ENCODE measurements at places on chromosomes 7 and 10.

- no peak for DNase-seq
Measured at GRCh38 chr7:64625114-64626082, 40.5 kb upstream of the ZNF107 start.

DNA sequence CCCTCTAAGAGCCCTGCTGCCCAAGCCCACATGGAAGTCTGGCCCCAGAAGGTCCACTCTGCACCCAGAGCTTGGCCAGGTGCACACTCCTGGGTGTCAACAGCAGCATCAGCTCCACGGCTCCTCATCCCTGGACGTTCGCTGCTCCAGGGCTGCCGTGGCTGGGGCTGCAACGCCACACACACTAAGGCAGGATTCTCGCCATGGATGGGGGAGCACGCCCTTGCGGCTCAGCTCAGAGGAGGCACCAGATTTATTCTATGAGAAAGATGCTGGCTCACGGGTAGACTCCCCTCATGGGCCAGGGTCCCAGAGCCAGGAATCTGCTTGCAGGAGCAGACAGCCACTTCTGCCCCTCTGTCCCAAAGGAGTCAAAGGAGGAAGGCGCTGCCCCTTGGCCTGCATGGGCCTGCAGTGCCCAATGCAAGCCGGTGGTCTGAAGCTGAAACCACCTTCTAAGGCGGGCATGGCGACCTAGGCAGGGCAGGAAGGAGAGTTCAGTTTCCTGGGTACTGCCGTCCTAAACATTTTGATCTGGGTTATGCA is 42.1 kb downstream of the CFAP46 start:
- DNase-seq, result no peak

DNA sequence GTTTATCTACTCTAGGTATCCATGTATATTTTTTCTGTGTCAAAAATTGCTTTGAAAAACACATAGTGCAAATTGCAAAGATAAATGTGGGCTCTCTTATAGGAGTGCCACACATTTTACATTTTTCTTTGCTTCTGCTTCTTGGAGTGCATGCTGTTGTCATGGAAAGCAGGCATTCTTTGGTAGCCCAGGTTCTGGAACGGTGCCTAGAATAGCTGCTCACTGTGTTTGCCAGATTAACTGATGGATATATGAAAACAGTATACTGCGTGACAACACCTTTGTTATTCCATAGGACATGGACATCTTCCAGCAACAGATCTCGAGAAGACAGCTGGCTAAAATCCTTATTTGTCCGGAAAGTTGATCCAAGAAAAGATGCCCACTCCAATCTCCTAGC is 13.4 kb downstream of the NIPSNAP2 start:
- DNase-seq, result no peak

DNA sequence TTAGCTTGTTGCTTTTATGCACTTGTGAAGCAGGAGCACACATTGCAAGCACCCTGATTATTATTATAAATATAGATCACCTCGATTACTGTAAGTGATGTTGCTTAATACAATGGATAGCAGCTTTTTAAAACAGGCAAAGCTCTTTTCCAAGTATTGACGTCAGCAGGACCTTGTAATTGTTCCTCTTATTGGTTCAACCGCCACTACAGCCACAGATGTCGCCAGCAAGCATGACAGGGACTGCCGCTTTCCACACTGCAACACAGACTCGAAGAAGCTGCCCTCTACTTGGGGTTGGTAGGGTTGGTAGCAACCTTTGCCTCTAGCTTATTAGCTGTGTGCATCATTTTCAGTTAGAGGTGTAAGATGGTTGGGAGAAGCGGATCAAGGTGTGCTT is 167.6 kb downstream of the ZNF365 start:
- DNase-seq, result no peak

- DNase-seq, result no peak
Measured at GRCh38 chr7:30923774-30924413, 12.2 kb downstream of the AQP1 start.

DNA sequence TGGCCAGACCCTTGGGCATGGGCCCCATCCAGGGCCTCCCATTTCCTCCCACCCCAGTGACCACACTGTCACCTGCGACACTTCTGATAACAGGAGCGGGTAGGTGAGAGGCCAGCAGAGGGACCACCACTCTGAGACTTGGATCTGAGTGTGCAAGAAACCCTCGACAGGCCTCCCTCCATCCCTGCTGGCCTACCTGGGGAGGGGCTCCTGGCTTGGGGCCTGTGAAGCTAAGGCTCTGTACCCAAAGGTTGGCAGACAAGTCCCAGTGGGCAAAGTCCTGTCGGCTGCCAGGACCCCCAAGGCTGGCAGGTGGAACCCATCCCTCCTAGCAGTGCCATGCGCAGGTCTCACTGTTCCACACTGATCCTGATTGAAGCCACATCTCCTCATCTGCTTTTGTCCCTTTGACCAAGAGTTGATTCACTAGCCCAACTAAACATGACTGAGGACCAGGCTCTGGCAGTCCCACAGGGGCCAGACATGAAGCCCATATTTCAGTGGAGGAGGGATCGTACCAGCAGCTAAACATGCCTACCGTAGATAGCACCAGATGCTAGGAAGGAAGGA is 1.2 kb upstream of the PGAM2 start:
- DNase-seq, result no peak

- DNase-seq, result no peak
Measured at GRCh38 chr7:36945612-36946400, 221.5 kb upstream of the AOAH start.

DNA sequence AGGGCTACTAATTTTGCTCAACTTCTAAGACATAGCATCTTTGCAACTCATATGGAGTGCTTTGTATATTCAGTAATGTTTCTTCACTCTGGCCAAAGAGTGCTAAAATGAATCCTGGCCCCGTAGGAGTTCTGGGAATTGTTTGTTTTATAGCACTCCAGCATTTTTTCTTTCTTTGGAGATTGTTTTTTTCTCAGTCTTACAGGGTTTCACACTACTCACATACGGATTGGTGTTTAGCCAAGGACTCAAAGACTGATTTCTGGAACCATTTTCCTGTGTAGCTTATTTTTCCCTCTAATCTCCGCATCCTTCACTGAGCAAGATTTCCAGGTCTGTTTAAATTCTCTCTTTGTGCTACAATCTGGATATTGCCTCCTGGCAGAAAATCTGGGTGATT is 6.4 kb downstream of the TAS2R41 start:
- no peak for DNase-seq

GRCh38 chr10:50533296-50533695 is 90.5 kb downstream of the SGMS1 start:
- DNase-seq, result no peak

DNA sequence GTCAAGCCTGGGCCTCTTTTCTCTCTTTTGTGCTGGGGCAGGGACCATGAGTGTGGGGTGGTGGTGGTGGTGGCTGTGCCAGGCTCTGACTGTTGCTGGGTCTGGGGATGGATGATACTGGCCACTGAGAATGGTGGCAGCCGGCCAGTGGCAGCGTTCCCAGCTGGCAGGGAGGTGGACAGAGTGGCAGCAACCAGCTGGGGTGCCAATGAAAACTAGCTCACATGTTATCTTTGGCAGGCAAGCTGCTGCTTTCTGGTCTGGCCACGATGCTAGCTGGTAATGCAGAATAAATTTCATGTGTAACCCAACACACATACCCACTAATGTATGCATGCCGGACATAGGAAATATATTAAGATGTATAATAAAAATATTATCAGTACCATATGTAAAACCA is 95.0 kb upstream of the SLC26A5 start:
- no peak for DNase-seq

DNA sequence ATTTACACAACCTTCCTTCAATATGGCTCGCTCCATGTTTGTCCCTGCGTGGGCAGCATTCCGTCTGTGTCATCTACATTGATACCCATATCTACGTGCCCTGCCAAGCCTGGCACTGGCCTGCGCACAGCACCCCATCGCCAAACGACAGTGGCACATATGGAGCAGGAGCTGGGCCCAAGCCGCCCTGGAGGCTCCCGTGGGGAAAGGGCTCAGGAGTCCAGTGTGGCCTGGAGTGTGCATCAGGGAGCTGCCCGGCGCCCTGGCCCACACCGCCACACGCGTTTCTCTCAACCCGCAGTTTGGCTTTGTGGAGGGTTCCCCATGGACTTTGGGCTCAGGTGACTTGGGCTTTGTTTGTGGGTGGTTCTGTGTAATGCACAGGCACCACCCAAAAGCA is 273.2 kb downstream of the PTPRN2 start:
- no peak for DNase-seq

DNA sequence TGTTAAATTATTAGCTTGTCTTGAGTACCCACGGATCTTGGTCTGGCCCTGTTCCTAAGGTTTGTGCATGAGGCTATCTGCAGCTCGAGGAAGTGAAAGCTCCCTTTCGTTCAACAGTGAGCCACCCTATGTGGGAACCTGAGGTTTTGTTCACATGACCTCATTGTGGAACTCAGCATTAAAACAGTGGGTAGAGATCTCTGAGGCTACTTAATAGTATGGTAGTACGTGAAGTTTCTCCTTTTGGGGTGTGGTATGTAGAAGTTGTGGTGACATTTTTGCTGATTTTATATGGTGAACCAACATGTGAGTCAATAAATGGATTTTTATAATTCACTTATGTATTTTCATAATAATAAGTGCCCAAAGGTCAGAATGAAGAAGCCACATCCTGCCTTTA is 252.7 kb upstream of the FERD3L start:
- no peak for DNase-seq

GRCh38 chr7:12888717-12889116 is 201.3 kb downstream of the ARL4A start:
- DNase-seq, result no peak

- no peak for DNase-seq
Measured at GRCh38 chr7:128726059-128726736, 13.0 kb upstream of the CALU start.

DNA sequence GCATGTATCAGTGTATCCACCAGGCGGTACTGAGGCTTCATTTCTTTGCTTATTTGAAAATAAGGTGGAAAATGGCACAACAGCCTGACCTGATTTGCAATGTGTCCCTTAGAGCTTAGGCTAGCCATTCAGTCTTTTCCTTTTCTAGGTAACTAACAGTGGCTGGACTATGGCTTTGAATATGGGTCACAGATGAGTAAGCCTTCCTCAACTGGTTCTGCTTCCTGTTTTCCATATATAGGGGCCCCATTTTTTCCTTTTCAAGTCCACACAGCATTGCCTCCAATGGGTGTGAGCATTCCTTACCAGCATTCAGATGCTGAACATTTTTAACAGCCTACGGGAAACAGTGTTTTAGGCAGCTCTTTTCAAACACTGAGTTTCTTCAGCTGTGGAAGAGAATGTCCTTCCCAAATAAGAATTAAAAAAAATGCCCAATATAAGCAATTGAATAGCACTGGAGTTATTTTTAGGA is 3.9 kb upstream of the ITGB1 start:
- DNase-seq, result no peak

- DNase-seq, result no peak
Measured at GRCh38 chr7:106756071-106756470, 95.1 kb upstream of the CCDC71L start.

- DNase-seq, result no peak
Measured at GRCh38 chr10:80273523-80274170, 15.8 kb downstream of the MAT1A start.

GRCh38 chr7:20114468-20114867 is 102.7 kb downstream of the MACC1 start:
- no peak for DNase-seq

GRCh38 chr10:10797513-10797912 is 220.2 kb upstream of the CELF2 start:
- no peak for DNase-seq

DNA sequence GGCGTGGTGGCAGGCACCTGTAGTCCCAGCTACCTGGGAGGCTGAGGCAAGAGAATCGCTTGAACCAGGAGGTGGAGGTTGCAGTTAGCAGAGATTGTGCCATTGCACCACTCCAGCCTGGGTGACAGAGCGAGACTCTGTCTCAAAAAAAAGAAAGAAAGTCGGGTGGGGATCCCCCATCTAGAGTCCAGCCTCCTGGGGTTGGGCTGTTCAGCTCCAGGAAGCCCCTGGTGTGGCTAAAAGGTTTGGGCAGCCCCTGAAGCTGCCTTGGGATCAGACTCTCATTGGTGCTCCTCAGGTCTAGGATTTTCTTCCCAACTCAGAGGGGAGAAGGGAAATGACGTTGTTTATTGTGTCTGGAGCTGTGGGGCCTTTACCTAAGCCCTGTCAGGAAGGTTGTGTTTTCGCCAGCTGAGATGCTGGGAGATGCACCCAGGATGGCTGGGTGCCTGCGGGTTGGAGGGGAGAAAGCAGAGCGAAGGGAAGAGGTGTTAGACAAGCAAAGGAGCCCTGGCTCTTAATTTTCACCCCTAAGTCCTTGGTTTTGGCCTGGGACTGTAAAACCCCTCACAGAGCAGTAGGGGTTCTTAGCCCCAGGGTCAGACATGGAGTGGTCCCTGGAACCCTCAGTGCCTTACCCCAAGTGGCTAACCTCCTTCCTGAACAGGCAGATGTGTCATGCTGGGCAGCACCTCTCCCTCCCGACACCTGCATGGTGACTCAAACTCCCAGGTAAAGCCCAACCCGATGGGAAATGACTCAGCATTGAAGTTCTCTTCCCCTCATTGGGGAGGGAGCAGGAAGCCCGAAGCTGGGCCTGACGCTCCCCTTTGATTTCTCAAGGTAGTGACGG is 21.1 kb downstream of the PLAU start:
- DNase-seq, result peak; percentile 41

GRCh38 chr7:97064972-97065587 is 40.4 kb upstream of the DLX5 start:
- DNase-seq, result no peak

- DNase-seq, result no peak
Measured at GRCh38 chr7:95780665-95781064, 8.3 kb downstream of the DYNC1I1 start.

Measured in activated CD8-positive, alpha-beta memory T cell treated with anti-CD3 and anti-CD28 coated beads for 48 hours (primary cell).